ENCODE measurements at places on chromosomes 1 and 21. TPM values are rescaled to one million over a fixed set of nuclear protein-coding genes. Genes with fewer than 3 reads are reported as not detected.

GRCh38 chr1:226569879-226570547 lies 21.4 kb downstream of the STUM start:
- no peak for DNase-seq

- no peak for DNase-seq
Observed at GRCh38 chr1:36517011-36517771, 34.5 kb upstream of the CSF3R start.

The CFHR2 gene
- not detected for total RNA-seq

DNA sequence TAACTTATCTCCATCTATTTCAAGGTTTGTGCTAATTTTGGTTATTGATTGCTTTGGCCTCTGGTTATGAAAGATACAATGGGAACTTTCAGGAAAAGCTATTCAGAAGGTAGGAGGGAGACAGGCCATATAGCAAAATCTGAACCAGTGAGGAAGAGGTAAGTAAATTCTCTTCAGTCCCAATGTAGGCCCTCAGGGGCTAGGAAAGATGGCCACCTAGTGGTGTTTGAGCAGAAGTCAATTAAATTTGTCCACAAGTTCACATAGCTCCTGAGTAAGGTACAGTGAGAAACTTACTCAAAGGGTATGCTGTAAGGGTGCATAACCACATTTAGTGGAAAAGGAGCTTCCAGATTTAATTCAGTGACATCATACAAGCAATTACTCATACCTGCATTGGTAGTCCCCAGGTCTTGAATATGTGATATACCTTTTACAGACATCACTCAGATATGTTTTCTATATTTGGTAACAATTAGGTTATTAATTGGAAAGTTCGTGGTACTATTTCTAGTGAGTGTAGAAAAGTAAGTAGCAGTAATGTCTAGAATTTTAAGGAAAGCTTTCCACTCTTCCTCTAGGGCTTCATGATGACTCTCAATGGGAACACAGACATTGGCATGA lies 21.4 kb upstream of the FMO1 start:
- no peak for DNase-seq

The FOXD3 gene
- not detected for total RNA-seq

DNA sequence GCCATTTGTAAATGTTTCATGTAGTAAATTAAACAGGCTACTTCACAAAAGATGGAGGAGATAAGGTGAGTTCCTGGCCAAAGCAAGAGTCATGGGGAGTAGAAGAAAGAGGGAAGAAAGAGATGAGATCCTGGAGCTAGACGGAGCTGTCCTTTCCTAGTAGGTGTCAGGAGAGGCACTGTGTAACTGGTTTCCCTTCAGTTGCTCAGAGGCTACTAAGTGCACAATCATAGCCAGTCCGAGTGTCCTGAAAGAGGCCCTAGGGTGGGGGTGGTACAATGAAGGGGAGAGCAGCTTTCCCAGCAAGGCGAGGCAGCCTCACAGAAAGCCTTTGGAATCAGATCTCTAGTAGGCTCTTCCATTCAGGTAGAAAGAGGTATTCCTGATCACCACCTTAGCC lies 390.9 kb downstream of the KCNH1 start:
- DNase-seq, result no peak

The COL24A1 gene
- 1.1 TPM for total RNA-seq

- no peak for DNase-seq
Observed at GRCh38 chr1:51070011-51070410, 32.0 kb upstream of the C1orf185 start.

DNA sequence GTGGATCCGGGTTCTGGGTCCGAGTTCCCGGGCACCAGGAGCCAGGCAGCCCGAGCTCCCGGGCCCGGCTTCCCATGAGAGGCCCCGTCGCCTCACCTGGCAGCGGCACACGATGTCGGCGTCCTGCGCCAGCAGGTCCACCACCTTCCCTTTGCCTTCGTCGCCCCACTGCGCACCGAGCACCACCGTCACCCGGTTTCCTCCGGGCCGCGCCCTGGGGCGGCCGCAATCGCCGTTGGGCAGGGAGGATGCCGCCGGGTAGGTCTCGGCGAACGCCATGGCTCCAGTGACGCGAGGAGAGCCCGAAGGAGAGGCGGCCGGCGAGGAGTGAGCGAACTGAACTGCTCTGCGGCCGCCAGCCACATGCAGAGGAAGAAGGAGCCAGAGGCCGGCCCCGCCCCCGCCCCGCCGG lies at the start of gene ADSS2:
ADSS2 (minus strand) TSS at position 371 of the 412 bp plus-strand sequence; CDS start at position 279, 92 bp downstream.
- no peak for DNase-seq

The RGS16 gene
- total RNA-seq, result 14.6 TPM

The KRTAP19-3 gene
- not detected for total RNA-seq

DNA sequence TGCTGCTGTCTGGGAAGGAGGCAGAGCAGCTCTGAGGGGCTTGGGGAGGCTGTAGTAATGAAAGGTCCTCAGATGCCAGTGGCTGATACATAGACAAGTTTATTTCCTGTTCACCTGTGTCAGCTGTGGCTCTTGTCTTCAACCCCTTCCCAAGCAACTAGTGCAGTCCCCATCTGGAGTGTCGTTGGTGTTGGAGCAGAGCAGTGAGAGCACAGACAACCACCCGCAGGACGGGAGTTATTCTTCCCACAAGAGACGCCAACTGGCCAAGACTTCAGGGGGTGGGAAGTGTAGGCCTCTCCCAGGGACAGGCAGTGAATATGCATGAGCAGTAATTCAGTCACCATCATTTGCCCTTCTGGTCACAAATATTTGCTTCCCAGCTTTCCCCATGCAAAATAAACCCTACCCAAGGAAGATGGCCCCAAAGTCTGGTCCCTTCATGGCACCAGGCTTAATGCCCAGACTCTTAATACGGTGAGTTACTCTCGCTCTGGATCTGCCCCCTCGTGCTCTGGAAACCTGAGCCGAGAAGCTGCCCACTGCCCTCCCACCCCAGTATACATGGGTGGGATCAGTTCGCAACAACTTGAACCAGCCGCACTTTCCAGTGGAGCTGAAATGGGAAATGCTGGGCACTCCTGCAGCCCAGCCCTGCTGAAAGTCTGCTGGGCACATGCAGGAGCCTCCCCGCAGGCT lies 153.5 kb upstream of the COL6A1 start:
- no peak for DNase-seq

- peak; percentile 66 for DNase-seq
Observed at GRCh38 chr1:1599030-1599934, 653 bp downstream of the FNDC10 start.

GRCh38 chr1:219812491-219813203 lies 115.7 kb downstream of the SLC30A10 start:
- DNase-seq, result no peak

- no peak for DNase-seq
Observed at GRCh38 chr1:226882631-226883409, 12.4 kb downstream of the PSEN2 start.

DNA sequence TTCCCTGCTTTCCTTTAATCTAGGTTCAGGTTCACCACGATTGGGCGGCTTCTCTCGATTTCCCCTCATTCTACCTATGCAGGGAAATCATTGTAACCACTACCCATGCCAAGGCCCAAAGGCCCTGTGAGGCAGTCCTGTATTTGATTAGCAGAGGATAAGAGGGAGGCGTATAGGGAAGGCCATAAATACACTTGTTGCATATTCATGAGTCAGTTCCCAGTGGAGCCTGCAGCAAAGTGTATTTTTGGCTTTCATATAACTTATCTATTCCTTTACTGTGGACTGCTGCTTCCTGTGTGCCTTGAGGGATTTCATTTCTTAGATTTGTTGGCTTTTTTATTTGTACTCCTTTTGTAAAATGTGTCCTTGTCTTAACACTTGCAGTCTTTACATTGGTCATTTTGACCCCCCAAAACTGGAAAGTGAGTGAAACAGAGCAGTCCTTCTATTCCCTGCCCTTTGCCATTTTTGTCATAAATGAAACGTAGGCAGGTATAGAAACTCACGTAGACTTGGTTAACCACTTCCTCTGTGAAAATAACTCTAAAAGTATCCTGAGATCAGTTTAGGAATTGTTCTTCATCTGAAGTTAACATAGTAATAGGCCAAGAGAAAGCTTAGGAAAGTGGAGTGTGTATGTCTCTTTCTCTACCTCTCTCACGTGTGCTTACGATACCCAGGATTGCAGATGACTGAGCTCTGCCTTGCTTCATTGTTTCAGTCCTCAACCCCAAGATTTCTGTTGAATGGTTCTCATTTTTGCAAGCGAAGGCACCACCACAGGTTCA lies 19.6 kb upstream of the KCNQ4 start:
- no peak for DNase-seq

DNA sequence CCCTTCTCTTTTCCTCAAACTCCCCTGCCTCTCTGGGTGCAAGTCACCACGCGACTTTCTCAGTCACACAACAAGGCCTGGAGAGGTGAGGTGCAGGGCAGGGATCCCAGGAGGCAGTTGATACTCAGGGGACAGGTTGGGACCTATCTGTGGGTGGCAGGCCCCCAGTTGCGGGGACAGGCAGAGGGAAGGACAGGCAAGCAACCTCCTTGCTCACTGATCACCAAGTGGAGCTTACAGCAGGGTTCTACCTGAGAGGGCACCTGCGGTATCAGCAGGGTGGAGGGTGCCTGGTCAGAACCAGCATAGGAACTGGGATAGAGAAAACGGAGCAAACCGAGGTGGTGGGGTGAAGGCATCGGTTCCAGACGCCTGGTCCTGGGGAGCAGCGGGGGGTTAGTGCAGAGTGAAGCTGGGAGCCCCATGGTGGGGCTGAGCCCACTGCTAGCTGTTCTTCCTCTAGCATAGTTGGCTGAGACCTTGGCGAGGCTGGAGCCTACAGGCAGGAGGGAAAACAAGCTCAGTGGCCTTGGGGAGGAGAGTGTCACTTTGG lies 24.4 kb upstream of the TENT5C start:
- no peak for DNase-seq

DNA sequence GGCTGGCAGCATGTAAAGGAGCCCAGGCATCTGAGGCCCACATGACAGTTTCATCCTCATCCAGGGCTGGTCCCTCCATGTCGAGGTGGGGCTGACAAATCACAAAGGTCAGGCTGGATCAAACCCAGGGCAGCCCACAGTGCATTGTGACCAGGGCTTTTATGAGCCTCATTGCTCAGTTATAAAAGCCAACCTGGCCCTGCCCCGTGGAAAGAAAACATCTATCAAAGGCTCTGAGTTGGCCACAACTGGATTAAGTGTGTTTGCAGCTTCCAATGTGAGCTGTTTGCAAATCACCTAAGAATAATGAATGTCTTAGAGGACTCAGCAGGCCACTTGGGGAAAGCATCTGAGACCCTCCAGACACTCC lies 45.4 kb downstream of the GRHL3 start:
- no peak for DNase-seq

DNA sequence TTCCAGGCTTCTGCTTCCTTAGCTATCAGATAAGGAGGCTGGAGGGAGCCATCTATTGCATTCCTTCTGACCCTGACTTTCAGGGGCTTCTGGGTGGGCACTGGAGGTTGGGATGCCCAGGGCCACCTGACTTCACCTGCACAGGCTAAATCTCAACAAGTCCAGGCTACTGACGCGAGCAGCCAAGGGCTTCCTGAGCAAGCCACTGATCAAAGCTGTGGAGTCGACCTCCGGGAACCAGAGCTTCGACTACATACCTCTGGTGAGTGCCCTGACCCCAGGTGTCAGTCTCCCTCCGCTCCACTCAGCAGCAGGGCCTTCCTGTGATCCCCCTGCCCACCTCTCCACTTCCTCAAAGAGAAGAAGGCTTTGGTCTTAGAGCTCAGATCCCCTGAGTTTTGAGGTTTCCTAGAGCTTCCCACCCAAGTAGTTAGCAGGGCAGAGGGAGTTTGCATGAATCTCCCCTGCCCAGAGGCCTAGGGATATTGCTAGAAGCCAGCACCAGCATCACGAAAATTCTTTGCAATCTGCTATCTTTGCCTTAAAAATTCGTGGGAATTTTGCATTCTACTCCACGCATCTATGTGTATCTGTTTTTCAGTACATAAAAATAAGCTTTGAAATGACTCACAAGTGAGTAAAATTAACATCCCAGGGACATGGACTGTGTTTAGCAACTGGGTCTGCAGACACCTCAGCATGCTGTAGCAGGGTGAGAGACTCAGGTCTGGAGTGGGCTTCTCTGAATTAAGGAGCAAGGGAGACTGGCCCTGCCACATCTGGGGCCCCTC lies 61.4 kb downstream of the VWA5B1 start:
- DNase-seq, result no peak

The CACNA1E gene
- 0.27 TPM for total RNA-seq

The COL6A2 gene
- total RNA-seq, result 227 TPM

DNA sequence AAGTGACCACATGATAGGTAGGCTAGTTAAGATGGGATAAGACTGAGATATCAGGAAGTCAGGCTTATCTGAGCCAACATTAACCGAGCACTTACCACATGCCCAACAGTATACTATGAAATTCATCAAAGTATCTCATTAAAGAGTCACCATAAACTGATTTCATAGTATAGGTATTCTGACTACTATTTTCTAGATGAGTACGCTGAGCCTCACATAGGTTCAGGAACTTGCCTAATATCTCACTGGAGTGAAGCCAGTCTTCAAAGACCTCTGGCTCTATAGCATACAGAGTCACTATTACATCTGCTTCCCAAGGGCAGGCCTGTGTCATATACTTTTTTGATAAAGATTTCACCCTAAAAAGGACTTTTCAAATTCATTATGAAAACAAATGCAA lies 115.6 kb upstream of the NGF start:
- no peak for DNase-seq

The GPR52 gene
- total RNA-seq, result 2.6 TPM

DNA sequence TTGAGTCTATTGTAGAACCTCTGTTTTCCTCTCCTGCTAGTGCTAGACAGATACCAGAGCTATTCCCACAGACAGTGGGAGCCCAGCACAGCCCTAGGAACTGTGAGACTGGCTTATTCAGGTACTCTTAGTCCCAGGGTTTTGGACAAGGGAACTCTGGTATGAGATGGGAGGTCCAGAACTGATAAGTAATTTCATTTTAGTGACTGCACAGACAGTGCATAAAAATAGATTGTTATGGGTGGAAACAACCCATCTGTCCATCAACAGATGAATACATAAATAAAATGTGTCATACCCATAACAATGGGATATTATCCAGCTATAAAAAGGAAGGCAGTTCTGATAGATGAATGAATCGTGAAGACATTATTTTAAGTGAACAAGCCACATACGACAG lies 9.0 kb downstream of the EPS8L3 start:
- no peak for DNase-seq

- no peak for DNase-seq
Observed at GRCh38 chr1:25723250-25723880, 76.6 kb upstream of the SELENON start.
